Endothelial cell of umbilical vein (primary cell): ENCODE measurements at places on chromosomes 16 and 17. TPM values are rescaled to one million over a fixed set of nuclear protein-coding genes. Genes with fewer than 3 reads are reported as not detected.

DNA sequence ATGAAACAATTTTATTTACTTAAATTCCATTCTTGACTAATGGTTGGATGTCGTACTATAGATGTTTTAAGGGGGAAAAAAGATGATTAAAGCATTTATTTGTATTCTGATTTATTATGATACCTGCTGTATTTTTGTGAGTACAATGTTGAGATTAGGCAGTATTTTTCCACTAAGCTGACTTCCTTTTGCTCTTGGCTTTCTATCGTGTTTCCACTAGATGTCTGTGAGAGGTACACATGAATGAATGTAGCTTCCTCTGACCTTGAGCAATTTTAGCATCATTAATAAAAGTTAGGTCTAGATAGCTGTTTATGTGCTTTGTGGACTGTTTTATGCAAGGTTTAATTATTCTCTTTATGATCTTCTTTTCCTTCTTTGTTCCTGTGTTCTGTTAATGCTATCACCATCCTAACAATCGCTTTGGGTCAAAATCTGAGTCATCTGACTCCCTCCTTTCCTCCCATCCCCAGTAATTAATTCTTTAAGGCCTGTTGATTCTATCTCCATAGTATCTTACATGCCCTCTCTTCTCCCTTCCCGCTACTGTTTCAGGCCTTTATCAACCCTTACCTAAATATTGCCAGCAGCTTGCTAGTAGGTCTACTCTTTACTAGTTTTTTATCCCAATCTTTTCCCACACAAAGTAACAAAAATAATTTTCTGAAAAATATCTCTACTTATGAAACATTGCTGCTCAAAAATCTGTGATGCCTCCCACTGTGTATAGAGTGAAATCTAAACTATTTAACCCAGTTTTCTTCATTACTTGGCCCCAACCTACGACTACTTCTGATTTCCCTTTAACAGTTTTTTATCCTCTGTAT lies 76.0 kb downstream of the VMP1 start:
- DNase-seq = peak; percentile 91

Gene SPN
- total RNA-seq = not detected in 2 replicates

Gene KAT7
- 64.9 and 66.2 TPM in 2 replicates for total RNA-seq

Gene SHISA6
- not detected in 2 replicates for total RNA-seq

Gene SYCE1L
- 13.7 and 28.6 TPM in 2 replicates for total RNA-seq

Gene GAS7
- total RNA-seq = not detected in 2 replicates
